Spleen (tissue), 13 donors: ENCODE measurements at places on chromosomes 6 and 20. TPM values are rescaled to one million over a fixed set of nuclear protein-coding genes. Genes with fewer than 3 reads are reported as not detected.
A peak's percentile ranks its signal among the peaks of the same experiment; 100 is the strongest.

GRCh38 chr6:116247285-116247684 lies 6.6 kb downstream of the TSPYL4 start:
- no peak for DNase-seq

GRCh38 chr20:47007826-47008655 lies 113.4 kb downstream of the EYA2 start:
- peak; percentile 29 for DNase-seq

DNA sequence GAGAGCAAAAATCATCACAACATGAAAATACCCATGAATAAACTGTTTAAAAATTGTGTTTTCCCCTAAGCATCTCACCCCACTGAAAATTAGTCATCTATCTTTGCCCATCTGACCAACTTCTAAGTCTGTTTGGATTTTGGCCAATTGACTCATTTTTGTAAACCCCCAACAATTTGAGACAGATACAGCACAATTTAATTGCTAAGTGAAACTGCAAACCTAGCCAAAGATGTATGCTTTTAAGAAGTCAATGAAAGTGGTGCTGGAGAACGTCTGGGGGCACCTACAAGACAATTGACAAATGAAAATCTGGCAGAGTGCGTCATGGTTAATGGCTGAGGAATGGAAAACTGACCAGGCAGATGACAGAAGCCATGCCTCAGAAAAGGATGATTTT lies 30.9 kb upstream of the SLC24A3 start:
- DNase-seq: no peak

- no peak for DNase-seq
Observed at GRCh38 chr20:54227241-54227640, 19.4 kb downstream of the PFDN4 start.

EYS gene
- not detected for polyA plus RNA-seq

TRIM10 gene
- polyA plus RNA-seq: 0.06 TPM

- no peak for DNase-seq
Observed at GRCh38 chr6:145498425-145498824, 236.9 kb downstream of the EPM2A start.

- no peak for DNase-seq
Observed at GRCh38 chr6:130394246-130394645, 28.4 kb downstream of the TMEM200A start.

HLA-DRA gene
- polyA plus RNA-seq: 1,837 TPM

DNA sequence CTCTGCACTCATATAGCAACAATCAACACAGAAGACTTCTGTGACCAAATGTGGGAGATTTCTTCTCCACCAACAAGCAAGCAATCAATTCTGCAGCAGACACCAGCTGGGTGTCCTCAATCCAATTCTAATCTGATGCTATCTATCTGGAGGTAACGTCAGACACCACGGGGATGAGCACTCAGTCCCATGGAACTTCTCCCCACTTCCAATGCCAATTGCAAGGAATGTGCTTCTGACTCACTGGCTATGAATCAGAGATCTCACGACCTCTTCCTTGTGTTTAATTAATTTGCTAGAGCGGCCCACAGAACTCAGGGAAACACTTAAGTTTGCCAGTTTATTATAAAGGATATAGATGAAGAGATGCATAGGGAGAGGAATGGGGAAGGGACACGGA lies 103.5 kb upstream of the SIRPG start:
- DNase-seq: no peak

NR2E1 gene
- polyA plus RNA-seq: not detected

- no peak for DNase-seq
Observed at GRCh38 chr20:63378626-63379025, 17.5 kb upstream of the CHRNA4 start.

MCCD1 gene
- polyA plus RNA-seq: not detected

DNA sequence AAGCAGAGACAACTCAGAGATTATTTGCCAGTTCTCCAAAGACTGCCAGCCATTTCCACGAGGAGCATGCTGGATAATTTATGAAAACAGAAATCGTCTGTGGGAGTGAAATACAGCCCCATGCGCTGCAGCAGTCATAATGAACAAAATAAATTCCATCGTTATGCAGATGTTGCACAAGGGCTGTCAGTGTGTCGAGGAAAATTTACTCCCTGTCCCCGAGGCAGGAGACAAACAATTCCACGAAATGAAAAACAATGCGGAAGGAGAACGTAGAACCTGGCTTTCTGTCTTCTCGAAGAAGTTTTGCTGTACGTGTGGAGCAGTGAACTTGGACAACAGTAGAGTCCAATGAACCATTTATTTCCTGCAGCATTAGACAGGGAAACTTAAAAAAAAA lies 399.4 kb downstream of the CD83 start:
- no peak for DNase-seq

HLA-DMB gene
- polyA plus RNA-seq: 209 TPM

GRCh38 chr6:165804331-165805066 lies 141.5 kb upstream of the PDE10A start:
- DNase-seq: no peak

DNA sequence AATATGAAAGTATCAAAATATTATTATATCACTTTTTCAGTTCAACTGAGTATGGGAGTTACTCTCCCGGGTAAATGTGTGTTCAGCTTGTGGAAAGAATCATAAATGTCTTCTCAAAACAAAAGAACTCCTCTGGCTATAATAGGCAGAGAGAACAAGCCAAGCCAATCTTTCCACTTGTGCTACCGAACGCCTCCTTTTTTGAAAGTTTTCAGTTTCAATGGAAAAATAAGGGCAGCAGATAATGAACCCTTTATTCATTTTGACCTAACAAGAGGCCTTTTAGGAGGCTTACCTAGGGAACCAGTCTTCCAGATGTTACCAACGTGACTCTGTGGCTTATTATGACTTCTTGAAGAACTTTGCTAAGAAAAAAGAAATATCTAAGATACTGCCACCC lies 67.5 kb downstream of the PDE7B start:
- DNase-seq: no peak

NTSR1 gene
- polyA plus RNA-seq: 0.30 TPM

DNA sequence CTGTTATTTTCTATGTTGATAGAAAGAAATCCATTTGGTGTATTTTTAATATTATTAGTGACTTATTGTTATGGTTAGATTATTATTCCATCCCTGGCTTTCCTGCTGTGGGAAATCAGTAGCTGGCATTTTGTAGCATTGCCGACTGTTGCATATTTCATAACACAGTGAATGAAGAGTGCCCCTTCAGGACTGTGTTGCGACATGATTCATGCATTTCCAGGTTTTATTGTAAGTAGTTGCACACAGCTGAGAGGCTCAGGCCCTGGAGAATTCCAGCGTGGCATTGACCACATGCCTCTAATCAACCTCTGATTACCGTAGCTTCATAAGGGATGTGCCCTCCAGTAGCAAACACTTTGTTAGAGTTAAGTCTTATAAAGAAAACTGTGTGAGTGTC lies 263.9 kb downstream of the FARS2 start:
- DNase-seq: no peak

DNA sequence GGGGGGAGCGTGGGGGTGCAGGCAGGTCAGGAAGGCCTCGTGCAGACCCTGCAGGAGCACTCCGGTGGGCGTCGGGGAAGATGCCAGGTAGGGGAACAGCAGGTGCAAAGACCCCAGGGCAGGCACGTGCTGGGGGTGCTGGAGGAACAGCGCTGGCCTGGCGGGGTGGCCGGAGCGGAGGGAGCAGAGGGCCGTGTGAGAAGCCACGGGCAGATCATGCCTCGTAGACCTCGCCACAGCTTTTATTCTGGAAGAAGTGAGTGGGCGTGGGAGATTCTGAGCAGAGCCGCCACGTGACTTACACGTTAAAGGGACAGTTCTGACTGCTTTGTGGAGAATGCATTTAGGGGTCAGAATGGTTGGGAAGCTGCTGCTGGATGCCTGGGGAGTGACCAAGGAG lies 9.3 kb downstream of the NTSR1 start:
- no peak for DNase-seq

- no peak for DNase-seq
Observed at GRCh38 chr6:45724511-45724910, 291.1 kb downstream of the CLIC5 start.

- no peak for DNase-seq
Observed at GRCh38 chr6:109628158-109629000, 62.6 kb downstream of the AK9 start.

- no peak for DNase-seq
Observed at GRCh38 chr20:53226826-53227225, 254.7 kb downstream of the TSHZ2 start.

DNA sequence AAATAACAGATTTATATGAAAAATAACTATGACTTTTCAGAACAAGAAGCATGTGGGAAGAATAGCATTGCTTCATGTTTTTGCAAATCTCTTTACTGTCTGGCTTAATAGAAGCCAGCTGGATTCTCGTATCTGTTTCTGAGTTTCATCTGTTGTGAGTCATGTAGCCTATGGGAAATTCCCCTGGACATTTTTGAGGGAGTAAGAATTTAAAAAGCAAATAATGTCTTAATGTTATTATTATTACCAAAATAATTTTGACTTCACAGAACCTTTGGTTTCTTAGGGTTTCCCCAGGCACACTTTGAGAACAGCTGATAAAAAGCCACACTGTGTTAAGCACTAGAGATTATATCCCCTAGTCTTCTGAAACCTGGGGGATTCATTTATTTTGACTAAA lies 75.8 kb downstream of the SYCP2L start:
- no peak for DNase-seq

DNA sequence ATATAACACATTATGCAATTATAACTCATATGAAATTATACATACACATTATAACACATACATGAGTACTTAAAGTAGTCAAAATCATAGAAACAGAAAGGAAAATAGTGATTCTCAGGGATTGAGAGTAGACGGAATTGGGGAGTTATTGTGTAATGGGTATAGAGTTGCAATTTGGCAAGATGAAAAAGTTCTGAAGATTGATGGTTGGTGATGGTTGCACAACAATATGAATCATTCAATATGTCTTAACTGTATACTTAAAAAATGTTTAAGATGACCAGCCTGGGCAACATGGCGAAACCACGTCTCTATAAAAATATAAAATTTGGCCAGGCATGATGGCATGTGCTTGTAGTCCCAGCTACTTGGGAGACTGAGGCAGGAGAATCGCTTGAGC lies 372.7 kb downstream of the CDKAL1 start:
- no peak for DNase-seq

GRCh38 chr6:47700053-47700452 lies 1.7 kb downstream of the ADGRF4 start:
- no peak for DNase-seq

SLC17A9 gene
- 34.4 TPM for polyA plus RNA-seq

- peak; percentile 37 for DNase-seq
Observed at GRCh38 chr20:58759947-58760346, 67.3 kb downstream of the NPEPL1 start.

DNA sequence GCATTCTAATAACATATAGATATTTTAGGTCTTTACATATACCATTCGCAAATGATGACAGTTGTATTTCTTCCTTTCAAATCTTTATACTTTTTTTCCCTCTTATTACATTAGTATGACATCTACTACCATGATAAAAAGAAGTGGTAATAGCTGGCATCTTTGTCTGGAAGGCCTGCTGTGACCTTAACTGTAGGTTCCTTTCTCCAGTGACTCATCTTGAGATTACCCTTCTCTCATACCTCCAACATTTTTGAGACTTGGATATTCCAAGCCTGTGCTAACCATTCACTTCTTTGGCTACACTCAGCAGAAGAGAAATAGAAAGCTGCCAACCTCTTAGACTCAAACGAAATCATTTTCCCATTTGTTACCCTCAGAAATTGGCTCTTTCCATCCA lies 30.3 kb downstream of the ZKSCAN8 start:
- DNase-seq: no peak

DNA sequence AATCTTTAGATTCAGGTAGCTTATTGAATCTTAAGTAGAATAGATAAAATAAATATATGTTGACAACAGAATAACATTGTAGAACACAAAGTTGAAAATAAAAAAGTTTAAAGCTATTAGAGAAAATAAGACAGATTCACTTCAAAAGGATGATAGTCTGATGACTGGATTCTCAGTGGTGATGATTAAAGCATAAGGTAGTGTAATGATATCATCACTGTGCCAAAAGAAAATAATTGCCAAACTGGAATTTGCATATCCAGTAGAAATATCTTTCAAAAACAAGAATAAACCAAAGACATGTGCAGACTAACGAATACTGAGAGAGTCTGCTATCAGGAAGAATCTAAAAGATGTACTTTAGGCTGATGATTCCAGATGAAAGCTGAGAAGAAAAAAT lies 30.2 kb downstream of the ENPP1 start:
- no peak for DNase-seq
